ENCODE measurements at places on chromosomes 11 and 22.
A peak's percentile ranks its signal among the peaks of the same experiment; 100 is the strongest.

- DNase-seq: peak; percentile 31
Measured at GRCh38 chr11:13384908-13385640, 77.9 kb downstream of the BTBD10 start.

- no peak for DNase-seq
Measured at GRCh38 chr11:134555510-134555909, 143.5 kb upstream of the B3GAT1 start.

- no peak for DNase-seq
Measured at GRCh38 chr22:38205261-38206128, 3.7 kb downstream of the MAFF start.

GRCh38 chr11:10605941-10606381 is 37.5 kb upstream of the LYVE1 start:
- DNase-seq: no peak

GRCh38 chr11:128374026-128374425 is 213.3 kb downstream of the ETS1 start:
- DNase-seq: no peak

GRCh38 chr22:35409783-35410662 is 10.1 kb downstream of the MCM5 start:
- DNase-seq: no peak

GRCh38 chr22:31495343-31495742 is 993 bp upstream of the SFI1 start:
- no peak for DNase-seq

DNA sequence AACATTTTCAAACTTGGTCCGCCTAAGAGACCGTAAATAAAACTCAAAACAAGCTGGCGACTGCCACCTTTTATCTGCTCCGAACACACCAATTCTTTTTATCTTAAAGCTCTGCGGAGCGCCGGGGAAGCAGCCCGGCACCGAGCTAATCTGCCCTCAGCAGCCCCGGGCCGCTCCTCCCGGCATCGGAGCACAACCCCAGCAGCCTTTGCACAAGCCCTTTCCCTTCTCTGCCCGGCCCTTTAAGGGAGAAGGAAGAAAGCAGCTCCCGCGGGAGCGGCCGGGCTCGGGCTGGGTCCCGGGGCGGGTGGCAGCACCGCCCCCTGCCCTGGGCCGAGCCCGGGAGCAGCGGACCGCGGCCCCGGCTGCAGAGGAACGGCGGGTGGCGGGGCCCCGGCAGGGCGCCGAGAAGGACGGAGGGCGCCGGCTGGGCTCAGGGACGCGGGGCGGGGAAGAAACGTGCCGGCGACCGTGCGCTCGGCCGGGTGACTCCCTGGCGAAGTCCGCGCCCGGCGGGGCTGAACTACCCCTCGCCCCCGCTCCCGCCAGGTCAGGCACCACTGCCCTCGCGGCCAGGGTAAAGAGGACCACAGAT is 133.6 kb upstream of the C11orf58 start:
- peak; percentile 39 for DNase-seq

- DNase-seq: peak; percentile 33
Measured at GRCh38 chr22:48937032-48937639, 890.5 kb downstream of the BRD1 start.

DNA sequence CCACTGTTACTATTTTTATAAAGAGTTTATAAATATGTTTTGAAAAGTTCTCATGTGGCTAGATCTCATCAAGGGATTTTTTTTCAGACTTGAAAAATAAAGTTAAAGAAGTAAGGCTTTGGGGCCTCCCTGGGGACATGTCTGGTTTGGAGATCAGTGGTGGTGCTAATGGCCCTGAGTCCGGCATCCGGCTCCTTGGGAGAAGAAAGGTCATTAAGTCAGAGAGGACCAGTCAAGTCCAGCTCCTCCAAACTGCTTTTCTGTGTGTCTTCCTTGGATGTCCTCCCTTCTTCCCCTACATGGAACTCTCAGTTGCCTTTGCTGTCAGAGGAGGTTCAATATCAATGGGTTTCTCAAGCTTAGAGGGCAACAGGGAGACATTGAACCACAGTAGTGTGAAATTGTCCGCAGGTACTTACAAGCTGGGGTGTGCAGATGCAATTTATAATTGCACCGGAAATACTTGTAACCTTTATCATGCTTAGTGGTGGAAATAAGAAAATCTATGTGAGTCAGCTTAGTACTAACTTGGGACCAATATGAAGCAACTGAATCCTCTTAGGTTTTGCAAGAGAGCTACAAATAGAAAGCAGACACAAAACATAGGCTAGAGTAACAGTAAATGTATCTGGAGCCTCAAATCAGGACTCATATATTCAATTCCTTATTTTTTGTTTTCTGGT is 144.3 kb downstream of the TEAD1 start:
- DNase-seq: no peak

DNA sequence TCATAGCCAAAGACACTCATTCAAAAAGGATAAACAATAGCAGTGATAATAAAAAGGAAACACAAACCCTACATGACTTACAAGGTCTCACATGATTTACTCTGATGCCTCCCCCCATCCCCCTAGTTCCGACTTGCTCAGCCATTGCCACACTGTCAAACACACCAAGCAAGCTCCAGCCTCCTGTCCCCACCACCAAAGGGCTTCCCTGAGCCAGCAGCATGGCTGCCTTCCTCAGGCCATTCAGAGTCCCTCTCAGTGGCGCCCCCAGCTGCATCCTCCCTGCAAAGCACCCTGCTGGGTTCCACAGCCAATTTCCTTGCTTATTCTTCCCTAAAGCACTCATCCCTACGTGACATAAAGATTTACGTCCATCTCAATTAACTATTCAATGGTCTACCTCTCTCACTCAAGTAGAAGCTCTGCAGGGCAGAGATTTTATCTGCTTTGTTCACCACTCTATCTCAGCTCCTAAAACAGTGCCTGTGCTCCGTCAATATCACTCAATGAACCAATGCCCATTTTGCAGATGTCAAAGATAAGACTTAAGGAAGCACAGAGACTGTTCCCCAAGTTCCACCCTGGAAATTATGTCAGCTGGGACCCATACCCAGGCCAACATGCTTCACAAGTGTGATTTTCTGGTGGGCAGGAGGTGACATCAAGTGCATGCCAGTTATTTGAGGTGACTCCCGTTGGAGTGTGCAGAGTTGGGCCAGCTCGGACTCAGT is 106.9 kb downstream of the SYN3 start:
- no peak for DNase-seq

DNA sequence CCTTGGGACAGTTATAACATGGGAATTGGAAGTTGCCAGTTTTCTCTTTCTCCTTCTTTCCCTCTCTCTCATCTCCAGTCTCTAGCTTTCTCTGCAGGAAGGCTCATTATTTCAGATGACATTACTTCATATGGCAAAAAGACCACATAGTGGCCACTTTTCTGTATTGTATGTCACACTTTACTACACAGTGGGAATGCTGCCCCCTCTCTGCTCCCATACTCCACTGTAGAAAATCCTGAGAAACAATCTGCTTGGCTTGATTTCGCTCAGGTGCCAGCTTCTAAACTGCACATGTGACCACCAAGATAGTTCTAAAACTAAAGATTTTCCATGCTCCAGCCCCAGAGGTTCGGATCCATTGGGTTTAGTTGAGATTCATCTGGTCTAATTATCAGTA is 860.7 kb upstream of the CCDC90B start:
- DNase-seq: no peak

- no peak for DNase-seq
Measured at GRCh38 chr11:92811341-92811740, 158.1 kb upstream of the MTNR1B start.

GRCh38 chr11:12179019-12179418 is 68.6 kb downstream of the MICAL2 start:
- peak; percentile 25 for DNase-seq

DNA sequence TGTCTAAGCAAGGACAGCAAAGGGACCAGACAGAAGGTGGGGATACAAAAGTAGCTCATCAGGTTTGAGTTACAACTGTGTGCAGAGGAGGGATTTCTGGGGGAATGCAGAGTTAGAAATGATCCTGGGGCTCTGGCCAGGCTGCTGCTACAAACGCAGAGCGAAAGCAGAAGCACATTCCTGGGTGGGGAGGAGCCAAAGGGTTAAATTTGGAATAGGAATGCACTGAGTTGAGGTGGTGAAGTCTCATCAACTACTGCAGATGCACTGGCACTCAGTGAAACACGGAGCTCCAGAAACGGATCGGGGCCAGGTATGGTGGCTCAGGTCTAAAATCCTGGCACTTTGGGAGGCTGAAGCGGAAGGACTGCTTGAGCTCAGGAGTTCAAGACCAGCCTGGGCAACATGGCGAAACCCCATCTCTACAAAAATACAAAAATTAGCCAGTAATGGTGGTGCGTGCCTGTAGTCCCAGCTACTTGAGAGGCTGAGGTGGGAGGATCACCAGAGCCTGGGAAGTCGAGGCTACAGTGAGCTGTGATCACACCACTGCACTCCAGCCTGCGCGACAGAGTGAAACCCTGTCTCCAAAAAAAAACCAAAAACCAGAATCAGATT is 3.2 kb downstream of the CHKA start:
- DNase-seq: no peak

DNA sequence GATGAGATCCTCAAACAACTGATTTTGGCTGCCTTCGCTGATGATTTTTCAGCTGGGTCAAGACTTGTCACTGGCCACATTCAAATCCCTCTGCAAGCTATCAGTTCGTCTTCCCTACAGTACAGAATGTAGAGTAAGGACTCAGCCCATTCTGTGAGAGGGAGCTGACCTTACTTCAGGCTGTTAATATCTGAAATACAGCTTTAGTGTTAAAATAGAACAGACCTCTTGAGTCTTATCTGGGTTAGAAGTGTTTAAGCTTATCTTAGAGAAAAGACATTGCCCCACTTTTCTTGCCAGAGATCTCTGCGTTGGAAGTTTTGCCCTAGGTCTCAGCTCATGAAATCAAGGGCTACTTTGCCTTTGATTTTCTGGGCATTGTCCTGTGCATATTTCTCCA is 383.4 kb upstream of the LARGE1 start:
- no peak for DNase-seq

DNA sequence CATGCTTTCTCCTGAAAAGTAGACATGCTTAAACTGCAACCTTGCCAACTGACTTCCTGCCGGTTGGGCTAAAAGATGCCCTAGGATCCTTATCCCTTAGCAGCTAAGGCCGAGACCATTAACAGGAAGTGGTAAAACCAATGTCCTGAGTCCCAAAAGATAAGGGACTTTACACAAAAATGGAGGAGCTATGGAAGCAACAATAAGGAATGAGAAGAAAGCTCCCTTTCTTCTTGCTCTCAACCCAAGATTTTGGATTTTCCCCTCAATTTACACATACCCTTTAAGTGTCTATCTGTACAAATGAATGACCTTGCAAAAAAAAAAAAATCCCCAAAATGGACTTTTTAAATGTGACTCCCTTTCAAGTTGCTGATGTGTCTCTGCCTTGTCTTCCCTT is 11.1 kb downstream of the MRPL17 start:
- DNase-seq: no peak

DNA sequence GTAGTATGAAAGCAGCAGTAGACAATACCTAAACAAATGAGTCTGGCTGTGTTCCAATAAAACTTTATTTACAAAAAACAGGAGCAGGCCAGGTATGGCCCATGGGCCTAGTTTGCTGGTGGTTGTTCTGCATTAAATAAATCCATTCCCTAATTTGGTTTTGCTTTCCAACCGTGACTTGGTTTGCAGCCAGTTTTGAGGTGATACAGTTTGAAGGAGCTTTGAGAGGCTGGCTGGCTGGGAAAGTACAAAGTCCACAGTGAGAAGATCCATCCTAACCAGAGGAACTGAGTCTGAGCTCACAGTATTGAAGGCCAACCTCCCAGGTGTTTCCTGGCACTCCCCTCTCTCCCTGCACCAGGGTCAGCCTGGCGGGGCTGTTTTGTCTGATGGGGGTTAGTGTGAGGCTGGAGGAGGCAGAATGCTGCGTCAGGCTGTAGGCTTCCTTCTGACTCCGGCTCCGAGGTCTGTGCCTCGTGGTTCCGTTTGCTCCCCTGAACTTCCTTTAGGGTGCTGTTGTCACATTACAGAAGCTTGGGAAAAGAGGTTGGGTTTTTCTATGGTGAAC is 129.5 kb downstream of the MICAL2 start:
- DNase-seq: peak; percentile 84

DNA sequence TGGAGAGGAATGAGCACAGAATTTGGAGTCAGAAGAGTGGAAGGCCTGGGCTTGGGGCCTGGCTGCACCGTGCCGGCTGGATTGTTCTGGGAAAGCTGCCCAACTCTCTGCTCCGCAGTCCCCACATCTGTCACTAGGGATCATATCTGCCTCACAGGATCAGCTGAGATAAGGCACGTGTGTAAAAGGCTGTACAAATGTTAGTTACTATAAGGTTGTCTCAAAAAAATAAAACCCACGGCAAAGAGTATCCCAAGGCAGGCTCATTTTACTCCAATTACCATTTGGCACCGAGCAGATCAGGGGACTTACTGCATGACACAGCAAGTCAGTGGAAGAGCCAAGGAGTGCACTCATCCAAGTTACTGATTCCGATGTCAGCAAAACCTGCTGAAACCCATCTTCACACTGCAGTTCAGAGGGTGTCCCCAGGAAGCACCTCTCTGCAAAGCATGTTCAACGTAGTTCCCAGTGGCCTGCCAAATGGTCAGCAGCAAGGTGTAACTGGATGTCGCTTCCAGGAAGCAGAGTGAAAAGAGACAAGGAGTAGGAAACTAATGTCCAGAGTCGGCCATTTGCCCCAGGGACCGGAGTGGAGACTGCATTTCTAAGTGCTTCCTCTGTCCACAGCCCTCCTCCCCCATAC is 18.1 kb upstream of the MRTFA start:
- no peak for DNase-seq

DNA sequence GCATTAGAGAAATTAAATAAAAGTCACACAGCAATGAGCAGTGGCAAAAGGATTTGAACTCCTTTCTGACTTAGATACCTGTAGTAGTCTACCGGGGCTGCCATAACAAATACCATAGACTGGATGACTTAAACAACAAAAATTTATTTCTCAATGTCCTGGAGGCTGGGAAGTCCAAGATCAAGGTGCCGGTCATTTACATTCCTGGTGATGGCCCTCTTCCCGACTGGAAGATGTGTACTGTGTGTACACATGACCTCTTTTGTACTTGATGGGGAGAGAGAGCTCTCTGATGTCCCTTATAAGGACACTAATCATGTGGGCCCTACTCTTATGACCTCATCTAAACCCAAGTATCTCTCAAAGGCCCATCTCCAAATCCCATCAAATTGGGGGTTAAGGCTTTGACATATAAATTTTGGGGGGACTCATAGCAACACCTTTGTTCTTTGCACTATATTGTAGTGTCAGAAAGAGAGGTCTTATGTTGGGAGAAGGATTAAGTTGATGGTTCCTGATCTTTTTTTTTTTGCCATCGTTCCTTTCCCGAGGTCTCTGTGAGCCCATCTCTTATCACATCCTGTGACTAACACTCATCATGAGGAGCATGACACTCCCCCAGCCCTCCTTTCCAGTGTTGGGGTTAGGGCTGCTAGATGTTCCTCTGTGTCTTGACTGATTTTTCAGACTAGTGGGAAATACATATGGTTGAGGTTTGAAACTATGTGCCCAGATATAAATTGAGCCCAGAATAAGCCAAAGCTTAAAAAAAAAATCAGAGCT is 104.3 kb downstream of the TRAF6 start:
- no peak for DNase-seq

- DNase-seq: no peak
Measured at GRCh38 chr22:26857169-26857568, 199.8 kb downstream of the MIAT start.

GRCh38 chr22:41983513-41984405 is 14.5 kb downstream of the SEPTIN3 start:
- no peak for DNase-seq
